ENCODE measurements at places on chromosomes 4 and X. TPM values are rescaled to one million over a fixed set of nuclear protein-coding genes. Genes with fewer than 3 reads are reported as not detected.

PF4V1 gene
- not detected for total RNA-seq

SMIM31 gene
- total RNA-seq: not detected

KDR gene
- total RNA-seq: 106 TPM

NDP gene
- 25.2 TPM for total RNA-seq

GRCh38 chr4:186644737-186645261, 78.9 kb downstream of the FAT1 start:
- no peak for DNase-seq

- DNase-seq: no peak
Measured at GRCh38 chr4:7546809-7547367, 112.2 kb upstream of the PSAPL1 start.

DNA sequence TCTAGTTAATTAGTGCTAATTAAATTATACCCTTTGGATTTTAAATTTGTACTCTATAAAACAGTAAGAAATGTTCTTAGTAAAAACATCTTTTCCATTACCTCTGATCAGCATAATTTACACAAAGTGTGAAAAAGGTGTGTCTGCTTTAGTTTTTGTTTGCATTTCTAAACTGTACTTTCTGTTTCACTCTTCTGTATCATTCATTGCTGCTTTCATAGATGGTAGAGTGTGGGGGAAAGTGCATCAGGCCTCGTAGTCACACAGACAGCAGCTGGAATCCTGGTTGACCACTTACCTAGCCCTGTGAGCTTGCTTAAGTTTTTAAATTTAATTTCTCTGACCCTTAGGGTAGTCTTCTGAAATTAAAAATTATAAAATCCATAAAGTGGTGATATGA, 275.4 kb upstream of the PITX2 start:
- DNase-seq: no peak

All from uterus (tissue), 4 donors.